Activated CD4-positive, alpha-beta T cell treated with anti-CD3 and anti-CD28 coated beads, Interleukin-2, Interleukin-6, amounts not matched to agents 100 ng/mL and 50 ng/mL, durations not matched to agents 16 hours and 8 hours (primary cell): ENCODE measurements at places on chromosomes 12 and 14.

DNA sequence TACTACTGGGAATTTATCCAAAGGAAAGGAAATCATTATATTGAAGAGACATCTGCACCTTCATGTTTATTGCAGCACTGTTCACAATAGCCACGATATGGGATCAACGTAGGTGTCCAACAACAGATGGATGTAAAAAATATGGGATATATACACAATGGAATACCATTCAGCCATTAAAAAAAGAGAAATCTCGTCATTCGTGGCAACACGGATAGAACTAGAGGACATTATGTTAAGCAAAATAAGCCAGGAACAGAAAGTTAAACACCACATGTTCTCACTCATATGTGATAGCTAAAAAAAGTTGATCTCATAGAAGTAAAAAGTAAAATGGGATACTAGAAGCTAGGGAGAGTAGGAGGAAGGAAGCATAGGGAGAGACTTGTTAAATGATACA lies 82.9 kb upstream of the CLMN start:
- no peak for DNase-seq

GRCh38 chr12:18859400-18859799 lies 121.5 kb downstream of the CAPZA3 start:
- DNase-seq = no peak

GRCh38 chr12:76878099-76878898 lies 520 bp downstream of the CSRP2 start:
- peak; percentile 3 for DNase-seq

DNA sequence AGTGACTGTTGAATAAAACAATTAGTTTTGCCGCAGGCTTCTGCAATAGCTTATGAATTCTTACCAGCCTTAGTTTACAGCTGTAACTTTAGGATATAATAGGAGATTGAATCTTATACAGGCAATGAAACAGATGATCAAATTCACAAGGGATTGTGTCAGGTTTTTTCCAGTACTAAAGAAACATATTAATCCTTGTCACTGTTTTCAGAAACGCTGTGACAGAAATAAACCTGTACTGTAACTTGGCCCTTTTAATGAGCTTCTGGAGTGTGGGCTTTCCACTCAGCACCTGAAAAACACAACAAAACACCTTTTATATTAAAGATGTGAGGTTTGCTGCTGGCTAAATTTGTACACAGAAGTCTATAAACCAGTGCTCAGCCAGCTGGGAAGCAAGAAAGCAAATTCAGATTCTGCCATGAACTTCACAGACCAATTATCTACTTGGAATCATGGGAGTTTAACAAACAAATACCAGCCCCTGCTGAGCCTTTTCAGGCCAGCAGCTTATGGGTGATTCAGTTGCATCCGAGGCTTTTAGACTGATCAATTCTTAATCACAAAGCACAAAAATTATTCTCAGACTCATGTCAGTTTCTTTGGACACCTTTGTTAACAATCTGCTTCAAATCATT lies 109.5 kb downstream of the FOXG1 start:
- no peak for DNase-seq

DNA sequence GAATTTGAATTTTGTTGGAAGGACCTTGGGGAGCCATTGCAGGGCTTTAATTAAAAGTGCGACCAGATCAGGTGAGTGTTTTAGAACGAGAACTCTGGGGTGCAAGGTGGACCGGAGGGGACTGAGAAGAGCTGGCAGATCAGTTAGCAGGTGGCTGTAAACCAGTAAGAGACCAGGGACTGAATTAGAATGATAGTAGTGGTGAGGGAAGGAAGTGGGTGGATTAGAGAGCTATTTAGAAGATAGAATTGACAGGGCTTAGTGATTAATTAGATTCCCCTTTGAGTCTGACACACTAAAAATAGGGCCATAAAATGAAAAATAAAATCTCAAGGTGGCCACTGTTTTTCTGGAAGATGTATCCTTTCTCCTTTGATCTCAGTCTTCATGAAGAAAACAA lies 44.8 kb downstream of the PLXNC1 start:
- DNase-seq = no peak

GRCh38 chr14:56160088-56160487 lies 41.9 kb downstream of the PELI2 start:
- no peak for DNase-seq

GRCh38 chr14:58730792-58731464 lies 93.2 kb downstream of the DACT1 start:
- no peak for DNase-seq
